ENCODE measurements at places on chromosomes 11 and 22.
A peak's percentile ranks its signal among the peaks of the same experiment; 100 is the strongest.

GRCh38 chr11:78022397-78023396, at the start of gene KCTD14:
KCTD14 (minus strand) TSS chr11:78023276; CDS start chr11:78023249, 27 bp downstream.
- DNase-seq = peak; percentile 60

GRCh38 chr11:58658623-58659022, 36.2 kb downstream of the CNTF start:
- peak; percentile 19 for DNase-seq

DNA sequence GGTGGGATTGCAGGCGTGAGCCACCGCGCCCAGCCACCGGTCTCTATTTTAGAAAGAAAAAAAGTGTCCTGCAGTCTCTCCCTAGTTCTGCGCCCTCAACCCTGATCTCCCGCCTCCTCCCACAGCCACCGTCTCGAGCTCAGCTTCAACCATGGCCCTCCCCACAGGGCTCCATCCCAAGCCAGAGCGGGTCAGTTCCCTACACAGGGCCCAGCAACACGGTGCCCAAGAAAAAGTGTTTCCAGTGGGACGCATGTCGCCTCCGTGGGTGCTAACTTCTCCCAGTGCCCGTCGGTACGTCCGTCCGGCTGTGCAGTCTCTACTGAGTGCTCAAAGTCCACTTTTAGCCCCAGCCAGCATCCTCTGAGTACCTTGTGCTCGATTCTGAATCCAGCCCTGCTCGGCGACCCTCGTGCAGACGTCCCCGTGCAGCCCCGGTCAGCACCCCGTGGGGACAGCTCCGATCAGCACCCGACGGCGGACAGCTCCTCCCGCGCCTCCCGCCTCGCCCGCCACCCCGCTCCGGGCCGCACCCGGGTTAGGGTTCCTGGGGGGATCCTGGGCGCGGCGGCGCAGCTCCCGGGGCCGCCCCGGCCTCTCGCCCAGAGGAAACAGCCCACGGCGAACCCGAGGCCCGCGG, 657 bp upstream of the MAPK8IP2 start:
- no peak for DNase-seq

- no peak for DNase-seq
These were observed 56.1 kb downstream of the APOL3 start for GRCh38 chr22:36104435-36104834.

DNA sequence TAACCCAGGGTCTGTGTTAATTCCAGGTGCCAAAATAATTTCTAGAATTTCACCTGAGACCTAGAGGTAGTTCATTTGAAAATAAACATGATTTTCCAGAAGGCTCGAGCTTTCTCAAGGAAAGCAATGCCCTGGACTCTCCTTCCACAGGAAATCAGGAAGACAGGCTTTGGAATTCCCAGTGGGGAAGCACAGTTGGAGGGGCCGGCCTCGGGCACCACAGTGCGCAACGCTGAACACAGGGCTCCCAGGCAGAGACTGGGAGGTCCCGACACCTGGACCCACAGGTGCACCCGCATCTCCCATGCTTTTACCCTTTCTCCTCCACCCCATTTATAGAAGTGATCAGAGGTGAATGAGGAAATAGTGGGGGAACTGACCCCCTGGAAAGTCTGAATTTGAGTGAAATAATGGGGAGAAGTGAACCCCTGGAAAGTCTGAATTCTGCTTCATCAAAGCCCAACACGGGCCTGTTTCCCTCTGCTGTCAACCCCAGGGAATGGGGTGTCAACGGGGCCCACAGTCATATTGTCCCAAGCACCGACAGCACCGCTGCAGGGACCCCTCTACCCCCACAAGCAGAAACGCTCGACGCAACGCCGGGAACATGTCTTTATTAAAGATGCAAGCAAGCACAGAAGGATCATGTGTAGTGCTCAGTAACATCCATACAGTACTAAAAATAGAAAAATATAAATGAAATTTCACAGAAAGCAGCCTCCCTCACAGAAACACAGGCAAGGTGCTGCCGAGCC, 12.0 kb upstream of the EFCAB6 start:
- no peak for DNase-seq

GRCh38 chr11:88478136-88478815, 140.7 kb upstream of the CTSC start:
- DNase-seq = no peak

DNA sequence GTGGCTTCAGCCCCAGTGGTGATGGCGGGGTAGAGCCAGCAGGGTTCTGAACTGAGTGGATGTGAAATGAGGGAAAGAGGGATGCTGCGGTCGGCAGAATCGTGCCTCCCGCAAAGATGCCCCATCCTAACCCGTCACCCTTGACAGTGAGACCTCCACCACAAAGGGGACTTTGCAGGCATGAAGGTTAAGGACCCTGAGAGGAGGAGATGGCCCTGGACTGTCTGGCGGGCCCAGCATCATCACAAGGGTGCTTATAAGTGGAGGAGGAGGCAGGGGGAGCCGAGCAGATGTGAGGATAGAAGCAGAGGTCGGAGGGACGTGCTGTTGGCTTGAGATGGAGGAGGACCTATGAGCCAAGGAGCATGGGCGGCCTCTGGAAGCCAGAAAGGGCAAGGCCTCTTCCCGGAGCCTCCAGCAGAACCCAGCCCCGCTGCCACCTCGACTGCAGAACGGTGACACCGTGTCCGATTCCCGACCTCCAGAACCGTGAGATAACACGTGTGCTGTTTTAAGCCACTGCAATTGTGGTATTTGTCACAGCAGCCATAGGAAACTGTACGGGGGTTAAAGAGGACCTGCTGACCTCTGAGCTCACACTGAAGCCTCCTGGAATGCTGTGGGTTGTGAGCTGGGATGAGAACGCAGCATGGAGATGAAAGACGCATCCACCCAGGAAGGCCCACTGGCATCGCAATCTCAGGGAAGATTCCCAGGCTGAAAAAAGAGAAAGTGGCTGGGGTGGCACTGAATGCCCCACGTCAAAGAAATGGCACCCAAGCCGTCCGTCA, 10.9 kb downstream of the LINC01488 start:
- no peak for DNase-seq

GRCh38 chr11:22930816-22931594, 70.7 kb upstream of the CCDC179 start:
- DNase-seq = no peak

Data from large intestine (tissue), 12 donors.